Activated T-cell treated with anti-CD3 and anti-CD28 coated beads, Interleukin-2, amount 50 U/mL, for 1 hour (primary cell): ENCODE measurements at places on chromosomes 5 and 9.

- no peak for DNase-seq
Measured at GRCh38 chr5:127275641-127276193, 14.9 kb upstream of the MEGF10 start.

GRCh38 chr9:21505425-21506179, 23.5 kb upstream of the IFNE start:
- DNase-seq, result no peak

DNA sequence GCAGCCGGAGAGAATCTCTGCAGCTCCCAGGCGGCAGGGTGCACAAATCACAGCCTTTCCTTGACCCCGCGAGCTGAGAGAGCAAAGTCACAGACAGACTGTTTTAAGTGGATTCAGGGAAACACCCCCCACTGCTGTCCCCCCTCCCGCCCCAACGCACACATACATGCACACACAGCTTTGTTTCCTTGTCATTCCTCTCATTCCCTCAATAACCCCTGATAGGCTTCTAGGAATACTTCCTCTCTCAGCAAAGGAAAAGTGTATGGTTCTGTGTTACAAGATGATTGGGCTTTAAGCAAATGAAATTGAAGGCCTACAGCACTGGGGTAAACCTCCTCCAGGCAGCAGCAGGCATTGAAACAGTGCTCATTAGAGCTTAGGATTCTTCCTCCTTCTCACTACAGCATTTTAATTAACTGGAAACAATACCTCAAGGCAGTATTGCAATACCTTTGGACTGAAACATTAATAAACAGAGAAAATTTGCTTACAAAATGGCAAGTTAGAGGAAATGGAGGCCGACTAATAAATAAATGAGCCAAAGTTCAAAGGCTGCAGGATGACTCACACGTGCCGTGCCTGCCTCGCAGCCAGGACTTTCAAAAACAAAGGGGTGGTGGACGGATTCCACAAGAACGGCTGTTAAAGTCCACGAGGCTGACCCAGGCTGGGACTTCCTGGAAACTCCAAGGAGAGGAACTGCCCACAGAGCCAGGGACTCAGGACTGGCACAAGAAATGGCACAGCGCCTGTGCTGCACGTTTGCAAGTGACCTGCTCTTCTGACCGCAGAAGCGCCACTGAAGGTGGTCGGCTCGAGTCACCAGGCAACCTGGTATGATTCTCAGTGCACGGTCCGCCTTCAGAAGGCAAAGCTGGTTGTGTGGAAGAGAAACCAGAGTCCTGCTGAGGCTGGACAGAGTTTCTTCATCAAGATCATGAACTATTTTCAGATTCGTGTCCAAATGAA, 236.2 kb downstream of the SYK start:
- DNase-seq, result no peak

DNA sequence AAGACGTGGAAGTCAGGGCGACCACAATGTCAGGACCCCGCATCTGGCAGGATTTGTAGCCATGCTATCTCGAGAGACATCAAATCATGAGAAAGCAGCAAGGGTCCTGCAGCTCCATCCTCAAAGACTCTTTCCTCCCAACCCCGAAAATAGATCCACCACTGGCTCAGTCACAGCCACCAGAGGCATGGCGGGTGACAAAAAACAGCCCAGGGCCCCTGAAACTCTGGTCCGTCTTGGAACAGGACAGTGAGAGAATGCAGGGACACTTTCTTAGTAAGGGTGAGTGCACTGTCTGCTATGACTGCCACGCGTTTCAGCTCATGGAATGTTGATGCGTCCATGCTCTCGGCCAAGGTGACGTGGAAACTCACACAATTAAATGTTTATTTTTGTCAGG, 220.9 kb downstream of the IRX2 start:
- no peak for DNase-seq

DNA sequence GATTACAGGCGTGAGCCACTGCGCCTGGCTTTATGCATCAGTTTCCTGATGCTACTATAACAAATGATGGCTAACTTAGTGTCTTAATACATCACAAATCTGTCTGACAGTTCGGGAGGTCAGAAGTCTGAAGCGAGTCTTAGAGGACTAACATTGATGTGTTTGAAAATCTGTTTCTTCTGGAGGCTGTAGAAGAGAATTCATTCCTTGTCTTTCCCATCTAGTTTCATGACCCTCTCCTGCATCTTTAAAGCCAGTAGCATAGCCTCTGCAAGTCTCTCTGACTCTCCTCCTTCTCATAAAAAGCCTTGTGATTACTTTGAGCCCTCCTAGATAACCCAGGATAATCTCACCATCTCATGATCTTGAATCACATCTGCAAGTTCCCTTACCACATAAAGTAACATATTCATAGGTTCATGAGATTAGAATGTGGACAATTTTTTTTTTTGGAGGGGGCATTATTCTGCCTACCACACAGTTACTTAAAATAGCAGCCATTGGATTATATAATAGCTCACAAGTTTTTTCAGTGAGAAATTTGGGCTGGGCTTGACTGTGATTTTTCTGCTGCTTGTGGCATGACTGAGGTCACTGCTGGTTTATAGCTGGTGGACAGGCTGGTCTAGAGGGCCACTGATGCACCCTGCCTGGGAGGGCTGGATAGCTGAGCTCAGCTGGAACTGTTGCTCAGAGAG, 134.8 kb downstream of the FBXL7 start:
- DNase-seq, result no peak

DNA sequence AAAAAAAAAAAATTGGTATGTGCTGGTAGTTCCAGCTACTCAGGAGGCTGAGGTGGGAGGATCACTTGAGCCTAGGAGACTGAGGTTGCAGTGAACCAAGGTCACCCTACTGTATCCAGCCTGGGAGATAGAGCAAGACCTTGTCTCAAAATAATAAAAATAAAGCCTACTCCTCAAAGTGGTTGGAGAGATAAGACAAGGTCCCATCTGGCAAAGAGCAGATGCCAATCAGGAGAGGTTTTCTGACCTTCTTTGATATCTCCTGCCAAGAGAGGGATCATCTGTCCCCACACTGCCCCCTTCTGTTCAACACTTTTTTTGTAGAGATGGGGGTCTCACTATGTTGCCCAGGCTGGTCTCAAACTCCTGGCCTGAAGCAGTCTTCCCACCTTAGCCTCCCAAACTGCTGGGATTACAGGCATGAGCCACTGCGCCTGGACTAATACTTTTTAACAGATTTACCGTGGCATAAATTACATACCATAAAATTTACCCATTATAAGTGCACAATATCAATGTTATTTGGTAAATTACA, 64.7 kb downstream of the SH3PXD2B start:
- no peak for DNase-seq

DNA sequence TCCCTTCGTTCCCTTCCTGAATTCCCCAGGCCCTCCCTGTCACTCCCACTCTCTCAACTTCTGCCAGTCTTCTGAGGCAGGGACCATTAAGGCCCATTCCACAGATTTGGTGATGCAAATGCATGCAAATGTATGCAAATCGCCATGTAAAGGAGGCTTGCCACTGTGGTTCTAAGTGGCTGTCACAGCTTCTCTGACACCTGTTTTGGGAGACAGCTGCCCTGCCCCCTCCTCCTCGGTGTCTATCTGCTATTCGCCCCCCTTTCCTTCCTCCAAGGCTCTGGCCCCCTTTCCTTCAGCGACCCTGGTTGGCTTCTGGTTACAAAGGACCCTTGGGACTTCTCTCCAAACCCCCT, 10.5 kb upstream of the ARAP3 start:
- no peak for DNase-seq

GRCh38 chr9:9079473-9079872, 1279.9 kb upstream of the DMAC1 start:
- DNase-seq, result no peak

DNA sequence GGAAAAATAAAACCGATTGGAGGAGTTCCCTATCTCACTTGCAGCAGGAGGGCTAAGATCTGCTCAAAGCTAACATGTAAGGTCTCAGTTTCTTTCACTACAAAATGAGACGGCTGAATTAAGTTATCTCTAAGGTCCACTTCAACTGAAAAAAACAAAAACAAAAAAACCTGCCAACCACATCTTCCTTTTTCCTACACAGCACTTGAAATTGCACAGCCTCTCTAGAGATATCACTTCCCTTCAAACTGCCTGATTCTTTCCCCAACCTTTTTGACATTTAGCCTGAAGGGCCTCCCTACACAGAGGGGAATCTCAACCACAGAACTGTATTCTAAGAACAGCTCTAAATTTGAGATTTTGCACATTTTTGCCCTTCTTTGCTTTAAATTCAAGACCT, 227.9 kb upstream of the TARS1 start:
- DNase-seq, result no peak

DNA sequence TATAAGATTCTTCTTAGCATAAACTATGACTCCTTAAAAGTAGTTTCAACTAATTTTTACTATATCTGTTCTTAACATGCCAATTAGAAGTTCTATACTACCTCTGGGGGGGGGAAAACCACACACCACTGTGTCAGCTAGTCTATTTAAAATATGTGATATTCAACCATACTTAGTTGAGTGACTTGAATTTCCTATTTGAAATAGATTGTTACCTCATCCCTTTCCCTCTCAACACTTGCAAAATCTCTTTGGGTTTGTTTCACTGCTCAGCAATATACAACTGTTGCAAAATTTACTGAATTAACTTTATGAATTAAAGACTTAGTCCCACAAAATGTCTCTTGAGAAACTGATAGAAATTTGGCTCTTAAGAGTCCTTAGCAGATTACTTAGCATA, 151.1 kb upstream of the POU5F2 start:
- no peak for DNase-seq

- no peak for DNase-seq
Measured at GRCh38 chr9:34419716-34420504, 38.5 kb downstream of the FAM219A start.

- DNase-seq, result no peak
Measured at GRCh38 chr9:93822229-93822628, 132.9 kb downstream of the BARX1 start.

DNA sequence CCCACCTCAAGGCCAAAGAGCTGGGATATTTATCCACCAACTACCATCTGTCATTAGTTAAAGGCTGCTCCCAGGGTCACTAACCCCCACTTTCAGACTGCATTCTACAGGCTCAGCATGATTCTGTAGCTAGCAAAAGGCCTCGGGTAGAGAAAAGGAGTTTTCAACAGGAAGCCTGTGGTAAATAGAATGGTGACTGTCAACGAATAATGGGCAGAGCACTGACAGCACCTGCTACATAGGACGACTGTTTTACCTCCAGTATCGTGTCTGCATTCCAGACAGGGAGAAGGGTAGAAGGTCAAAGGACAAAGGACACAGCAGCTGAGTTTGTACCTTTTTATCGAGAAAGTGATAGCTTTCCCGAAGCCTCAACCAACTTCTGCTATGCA, 20.3 kb downstream of the MFAP3 start:
- DNase-seq, result no peak

DNA sequence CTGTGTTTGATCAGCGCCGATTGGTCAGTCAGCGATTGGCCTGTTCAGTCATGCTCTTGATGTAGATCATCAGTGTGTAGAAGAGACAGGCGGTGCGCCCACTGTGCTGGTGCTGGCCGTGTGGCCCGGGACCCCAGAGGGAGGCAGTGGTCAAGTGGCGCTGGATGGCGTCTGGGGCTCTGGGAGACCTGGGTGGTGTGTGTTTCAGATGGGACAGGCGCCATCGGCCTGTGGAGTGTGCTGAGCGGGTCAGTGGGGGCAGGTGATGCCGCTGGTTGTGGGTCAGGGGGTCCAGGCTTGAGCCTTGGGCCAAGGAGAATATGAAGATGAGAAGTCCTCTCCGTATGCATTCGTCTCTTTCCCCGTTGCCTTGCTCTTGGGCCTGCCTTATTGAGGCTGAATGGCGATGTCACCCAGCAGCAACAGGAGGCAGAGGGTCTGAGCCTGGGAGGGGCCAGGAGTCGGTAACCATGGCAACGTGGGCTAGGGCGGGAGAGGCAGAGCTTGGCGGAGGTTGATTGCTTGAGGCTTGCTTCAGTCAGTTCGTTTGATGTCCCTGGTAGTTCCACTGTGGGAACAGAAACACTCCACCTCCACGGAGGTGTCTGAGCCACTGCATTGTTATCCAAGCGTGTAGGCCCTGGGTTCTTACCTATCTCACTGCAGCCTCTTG, 117.8 kb upstream of the CACNA1B start:
- no peak for DNase-seq

DNA sequence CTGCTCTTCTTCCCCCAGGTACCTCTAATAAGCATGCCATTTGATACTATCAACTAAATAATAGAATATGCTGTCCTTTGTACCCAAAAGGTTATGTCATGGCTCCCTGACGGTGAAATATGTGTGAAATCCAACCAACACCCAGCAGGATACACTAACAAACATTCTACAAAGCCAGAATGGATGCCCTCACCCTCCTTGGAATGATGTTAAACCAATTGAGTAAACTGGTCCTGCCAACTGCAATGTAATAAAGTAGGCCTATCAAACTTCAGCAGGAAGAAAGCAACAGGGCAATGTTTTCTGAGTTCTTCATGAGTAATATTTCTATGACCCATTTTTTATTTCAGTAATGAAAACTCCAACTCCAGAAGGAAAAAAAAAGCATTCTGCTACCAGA, 24.9 kb downstream of the RGMB start:
- no peak for DNase-seq

GRCh38 chr5:74021126-74021525, 395.1 kb downstream of the ARHGEF28 start:
- DNase-seq, result no peak

- DNase-seq, result no peak
Measured at GRCh38 chr5:172701291-172701656, 60.2 kb downstream of the NEURL1B start.

GRCh38 chr5:134071614-134072207, 42.8 kb upstream of the TCF7 start:
- peak; percentile 23 for DNase-seq

- no peak for DNase-seq
Measured at GRCh38 chr5:112757468-112758208, 20.0 kb downstream of the APC start.

GRCh38 chr5:119383008-119383407, 27.2 kb downstream of the TNFAIP8 start:
- no peak for DNase-seq

DNA sequence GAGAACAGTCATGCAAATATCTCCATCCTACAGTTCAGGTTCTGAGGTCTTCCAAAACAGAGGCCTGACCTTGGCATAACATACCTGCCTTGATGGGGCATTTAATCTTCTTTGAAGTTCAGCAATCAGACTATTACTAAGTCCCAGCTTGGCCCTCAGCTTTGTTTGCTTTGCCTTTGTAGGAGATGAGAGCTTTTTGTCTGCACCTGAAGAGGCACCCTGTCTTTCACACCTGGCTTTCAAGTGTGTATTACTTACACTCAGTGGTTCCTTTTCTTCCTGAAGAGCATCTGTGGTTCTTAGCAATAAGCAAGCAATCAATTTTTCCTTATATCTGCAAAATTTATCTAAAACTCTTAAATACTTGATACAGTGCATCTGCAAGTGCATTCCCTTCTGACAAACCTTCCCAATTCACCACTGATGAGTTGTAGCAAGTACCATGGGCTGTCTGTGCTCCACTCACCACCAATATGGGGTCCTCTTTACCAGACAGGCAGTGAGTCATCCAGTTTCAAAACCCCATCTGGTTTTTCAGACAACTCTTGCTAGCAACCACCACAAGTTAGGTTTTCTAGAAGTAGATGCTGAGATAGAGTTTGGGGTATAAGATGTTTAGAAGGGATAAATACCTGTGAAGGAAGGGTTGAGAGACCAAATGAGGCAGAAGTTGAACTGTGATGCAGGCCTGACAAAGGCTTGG, 100.2 kb downstream of the HINT1 start:
- no peak for DNase-seq
